ENCODE measurements at places on chromosomes 12 and 14.
A peak's percentile ranks its signal among the peaks of the same experiment; 100 is the strongest.

- no peak for DNase-seq
These were observed 6.0 kb upstream of the CIROP start for GRCh38 chr14:23110579-23111365.

DNA sequence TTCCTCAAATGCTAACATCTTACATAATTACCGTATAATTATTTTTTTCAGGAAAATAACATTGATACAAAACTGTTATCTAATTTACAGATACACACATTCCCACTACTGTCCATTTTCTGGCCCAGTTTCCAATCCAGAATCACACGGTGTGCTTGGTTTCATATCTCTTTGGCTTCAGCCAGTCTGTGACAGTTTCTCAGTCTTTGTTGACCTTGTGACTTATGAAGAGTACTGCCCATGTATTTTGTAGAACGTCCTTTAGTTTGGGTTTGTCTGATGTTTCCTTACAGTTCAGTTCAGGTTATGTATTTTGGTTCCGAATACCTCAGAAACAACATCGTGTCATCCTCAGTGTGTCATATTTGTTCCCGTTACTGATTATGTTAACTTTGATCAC is 16.2 kb downstream of the RXYLT1 start:
- no peak for DNase-seq

GRCh38 chr12:45637706-45638105 is 91.8 kb upstream of the ARID2 start:
- DNase-seq: no peak

DNA sequence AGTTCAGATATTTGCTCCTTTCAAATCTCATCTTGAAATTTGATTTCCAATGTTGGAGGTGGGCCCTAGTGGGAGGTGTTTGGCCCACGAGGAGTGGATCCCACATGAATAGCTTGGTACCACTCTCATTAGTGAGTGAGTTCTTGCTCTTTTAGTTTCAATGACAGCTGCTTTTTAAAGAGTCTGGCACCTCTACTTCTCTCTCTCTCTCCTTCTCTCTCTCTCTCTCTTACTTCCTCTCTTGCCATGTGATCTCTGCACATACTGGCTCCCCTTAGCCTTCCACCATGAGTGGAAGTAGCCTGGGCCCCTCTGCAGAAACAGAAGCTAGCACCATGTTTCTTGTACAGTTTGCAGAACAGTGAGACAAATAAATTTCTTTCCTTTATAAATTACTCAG is 25.1 kb downstream of the GPR65 start:
- DNase-seq: no peak

- no peak for DNase-seq
These were observed 4.1 kb upstream of the CYP46A1 start for GRCh38 chr14:99679996-99680395.

- peak; percentile 11 for DNase-seq
These were observed 106.3 kb downstream of the OTX2 start for GRCh38 chr14:56703947-56704346.

GRCh38 chr12:54383041-54383609 is 1.4 kb downstream of the ZNF385A start:
- no peak for DNase-seq

DNA sequence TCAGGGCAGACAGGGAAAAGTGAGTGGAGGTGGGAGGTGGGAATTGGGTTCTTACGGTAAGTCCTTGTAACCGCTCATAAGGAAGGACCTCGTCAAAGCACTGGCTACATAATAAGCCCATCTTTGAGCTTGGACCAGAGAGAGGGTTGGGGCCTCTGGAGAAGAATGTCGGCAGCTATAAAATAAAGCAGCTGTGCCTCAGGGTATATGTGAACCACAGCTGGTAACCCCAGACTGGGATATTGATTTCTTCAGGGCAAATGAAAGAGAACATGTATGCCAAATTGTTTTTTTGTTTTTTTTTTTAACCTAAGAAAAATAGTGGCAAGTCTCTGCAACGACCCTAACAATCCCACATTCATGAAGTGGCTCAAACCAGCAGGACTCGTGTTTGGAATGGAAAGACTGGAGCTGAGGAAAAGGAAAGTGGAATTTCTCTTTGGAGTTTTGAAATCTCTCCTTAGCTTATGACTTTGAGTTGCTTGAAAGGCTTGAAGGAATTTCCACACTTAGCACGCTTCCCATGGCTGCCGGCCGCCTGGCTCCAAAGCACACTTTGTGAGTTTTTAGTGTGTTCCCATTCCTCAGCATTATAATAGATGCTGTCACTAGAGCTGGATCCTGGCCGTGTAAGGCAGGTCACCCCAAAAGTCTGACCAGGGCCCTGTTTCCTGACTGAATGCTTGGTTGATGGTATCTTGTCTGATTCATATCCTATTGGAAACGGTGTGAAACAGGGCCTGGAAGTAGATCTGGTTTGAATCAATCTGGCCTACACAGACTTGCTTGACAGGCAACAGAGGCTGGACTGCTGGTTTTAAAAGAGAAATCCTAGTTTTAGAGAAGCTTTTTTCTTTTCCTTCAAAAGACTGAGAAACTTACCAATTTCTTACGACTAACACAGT is 244.7 kb downstream of the MSRB3 start:
- no peak for DNase-seq

GRCh38 chr14:64775081-64775777 is 71.0 kb downstream of the PLEKHG3 start:
- no peak for DNase-seq

- DNase-seq: peak; percentile 46
These were observed 311.5 kb downstream of the NOVA1 start for GRCh38 chr14:26286081-26286912.

- no peak for DNase-seq
These were observed 221.1 kb downstream of the GLT1D1 start for GRCh38 chr12:129074379-129074778.

DNA sequence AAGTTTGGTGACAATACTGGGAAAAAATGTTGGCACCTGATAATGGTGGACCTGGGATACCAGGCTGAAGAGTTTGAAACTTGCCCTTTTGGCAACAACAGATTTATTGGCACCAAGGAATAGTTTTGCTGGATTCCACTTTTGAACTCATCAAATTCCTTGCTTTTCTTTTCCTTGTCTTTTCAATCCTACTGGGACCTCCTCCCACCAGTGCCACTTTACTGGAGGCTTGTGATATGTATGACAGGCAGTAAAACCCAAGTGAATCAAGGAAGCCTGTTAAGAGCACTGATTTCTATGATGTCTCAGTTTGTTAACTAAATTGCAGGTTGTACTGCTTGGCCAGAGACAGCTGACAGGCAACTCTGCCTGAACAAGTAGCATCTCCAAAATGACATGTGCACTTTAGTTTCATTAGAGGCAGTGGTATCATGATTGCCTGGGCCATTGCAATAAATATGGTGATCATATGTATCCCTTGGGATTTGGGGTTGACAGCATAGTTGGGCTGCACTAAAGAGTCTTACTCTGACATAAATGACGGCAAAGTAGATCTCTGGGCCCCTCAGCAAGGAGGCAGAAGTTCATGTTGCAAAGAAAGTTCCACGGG is 565.4 kb downstream of the DIO2 start:
- no peak for DNase-seq

GRCh38 chr14:94935706-94936300 is 165.9 kb upstream of the GSC start:
- no peak for DNase-seq

DNA sequence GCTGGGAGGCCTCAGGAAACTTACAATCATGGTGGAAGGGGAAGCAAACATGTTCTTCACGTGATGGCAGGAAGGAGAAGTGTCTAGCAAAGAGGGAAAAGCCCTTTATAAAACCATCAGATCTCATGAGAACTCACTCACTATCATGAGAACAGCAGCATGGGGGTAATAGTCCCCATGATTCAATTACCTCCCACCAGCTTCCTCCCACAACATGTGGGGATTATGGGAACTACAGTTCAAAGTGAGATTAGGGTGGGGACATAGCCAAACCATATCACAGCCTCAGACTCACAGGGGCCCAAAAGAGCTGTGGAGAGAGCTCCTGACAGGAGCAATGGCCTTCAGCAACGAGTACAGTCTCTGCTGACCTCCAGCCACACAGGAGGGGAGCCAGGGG is 151.4 kb downstream of the GXYLT1 start:
- no peak for DNase-seq

DNA sequence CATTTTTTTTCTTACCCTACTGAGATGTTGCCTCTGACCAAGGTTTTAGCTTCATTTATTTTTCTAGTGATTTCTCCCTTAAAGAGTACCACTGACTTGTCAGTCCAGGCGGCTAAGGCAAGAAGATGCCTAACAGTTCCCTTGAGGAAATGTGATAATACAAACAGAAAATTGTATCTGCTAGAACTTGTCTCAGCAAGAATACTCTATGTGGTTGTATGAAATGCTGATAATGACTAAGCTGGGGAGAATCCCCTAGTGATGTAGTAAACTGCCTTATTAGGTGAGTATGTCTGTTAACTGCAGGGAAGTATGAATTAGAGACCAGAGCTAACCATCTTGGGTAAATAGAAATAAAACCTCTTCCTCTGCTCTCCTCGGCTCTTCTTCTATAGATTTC is 6.7 kb downstream of the C12orf54 start:
- no peak for DNase-seq

DNA sequence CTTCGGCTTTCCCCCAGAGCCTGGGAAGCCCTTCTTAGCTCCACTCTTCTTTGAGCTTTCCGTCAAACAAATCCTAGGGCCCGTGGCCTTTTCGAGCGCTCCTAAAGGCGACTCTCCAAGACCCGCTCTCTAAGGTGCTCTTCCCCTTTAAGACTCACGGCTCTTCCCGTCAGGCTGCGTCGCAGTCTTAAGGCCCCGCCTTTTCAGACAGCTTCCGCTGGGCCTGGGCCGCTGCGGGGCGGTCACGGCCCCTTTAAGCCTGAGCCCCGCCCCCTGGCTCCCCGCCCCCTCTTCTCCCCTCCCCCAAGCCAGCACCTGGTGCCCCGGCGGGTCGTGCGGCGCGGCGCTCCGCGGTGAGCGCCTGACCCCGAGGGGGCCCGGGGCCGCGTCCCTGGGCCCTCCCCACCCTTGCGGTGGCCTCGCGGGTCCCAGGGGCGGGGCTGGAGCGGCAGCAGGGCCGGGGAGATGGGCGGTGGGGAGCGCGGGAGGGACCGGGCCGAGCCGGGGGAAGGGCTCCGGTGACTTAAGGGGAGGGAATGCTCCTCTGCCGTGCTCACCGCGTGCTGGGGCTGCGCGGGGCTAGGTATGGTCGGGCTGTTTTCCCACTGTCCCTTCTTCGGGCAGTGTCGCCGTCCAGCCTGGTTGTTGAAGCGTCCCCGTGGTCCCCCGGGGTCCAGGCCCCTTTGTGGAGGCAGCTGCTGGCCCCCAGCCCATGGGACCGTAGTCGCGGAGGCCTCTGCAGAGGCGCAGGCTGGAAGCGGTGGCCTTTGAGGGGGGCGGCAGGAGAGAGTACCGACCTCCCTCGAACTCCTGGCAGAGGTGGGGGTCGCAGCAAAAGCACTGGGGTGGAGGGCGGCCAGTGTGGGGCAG is at the start of gene PEX5:
Gene PEX5 (plus strand): TSS at position 289 of the 870 bp plus-strand sequence. CDS start 692 bp downstream, outside the sequence.
- peak; percentile 58 for DNase-seq

- no peak for DNase-seq
These were observed 44.1 kb downstream of the TSPAN11 start for GRCh38 chr12:30970559-30971197.

GRCh38 chr12:89347325-89347829 is 4.9 kb downstream of the DUSP6 start:
- no peak for DNase-seq

DNA sequence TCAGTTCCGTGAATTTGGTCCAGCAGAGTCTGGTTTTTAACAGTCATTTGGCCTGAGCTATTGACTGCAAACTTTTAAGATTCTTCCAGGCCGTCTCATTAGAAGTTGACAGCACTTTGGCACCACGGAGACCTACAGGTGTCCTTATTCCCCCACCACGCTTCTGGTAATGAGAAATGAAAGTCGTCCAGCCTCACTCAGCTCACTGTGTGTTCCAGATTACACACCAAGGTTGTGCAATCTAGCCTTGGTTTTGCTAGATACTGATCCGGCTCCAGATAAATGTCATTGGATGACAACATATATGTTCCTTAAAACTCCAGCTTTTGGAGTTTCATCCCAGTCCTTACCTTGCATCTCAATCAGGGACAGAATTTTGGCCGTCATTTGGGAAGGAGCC is 210.4 kb downstream of the CHST11 start:
- DNase-seq: no peak

- no peak for DNase-seq
These were observed 794.8 kb upstream of the SEL1L start for GRCh38 chr14:82328442-82328841.

GRCh38 chr12:68140556-68140955 is 19.0 kb downstream of the IFNG start:
- no peak for DNase-seq

Data from SHP77 (cell line).